ENCODE measurements at places on chromosomes 6 and 20. TPM values are rescaled to one million over a fixed set of nuclear protein-coding genes. Genes with fewer than 3 reads are reported as not detected.
A peak's percentile ranks its signal among the peaks of the same experiment; 100 is the strongest.

Gene ZSCAN23
- 8.4 TPM for total RNA-seq

Gene HDGFL1
- total RNA-seq = not detected

Gene CBFA2T2
- total RNA-seq = 5.1 TPM

Gene PTPN1
- total RNA-seq = 33.4 TPM

Gene PI16
- total RNA-seq = not detected

Gene TCF21
- total RNA-seq = not detected

Gene GHRH
- not detected for total RNA-seq

Gene VSX1
- not detected for total RNA-seq

Gene LZTS3
- total RNA-seq = 3.2 TPM

Gene DNAH8
- total RNA-seq = not detected

Gene SAPCD1
- total RNA-seq = 0.27 TPM

DNA sequence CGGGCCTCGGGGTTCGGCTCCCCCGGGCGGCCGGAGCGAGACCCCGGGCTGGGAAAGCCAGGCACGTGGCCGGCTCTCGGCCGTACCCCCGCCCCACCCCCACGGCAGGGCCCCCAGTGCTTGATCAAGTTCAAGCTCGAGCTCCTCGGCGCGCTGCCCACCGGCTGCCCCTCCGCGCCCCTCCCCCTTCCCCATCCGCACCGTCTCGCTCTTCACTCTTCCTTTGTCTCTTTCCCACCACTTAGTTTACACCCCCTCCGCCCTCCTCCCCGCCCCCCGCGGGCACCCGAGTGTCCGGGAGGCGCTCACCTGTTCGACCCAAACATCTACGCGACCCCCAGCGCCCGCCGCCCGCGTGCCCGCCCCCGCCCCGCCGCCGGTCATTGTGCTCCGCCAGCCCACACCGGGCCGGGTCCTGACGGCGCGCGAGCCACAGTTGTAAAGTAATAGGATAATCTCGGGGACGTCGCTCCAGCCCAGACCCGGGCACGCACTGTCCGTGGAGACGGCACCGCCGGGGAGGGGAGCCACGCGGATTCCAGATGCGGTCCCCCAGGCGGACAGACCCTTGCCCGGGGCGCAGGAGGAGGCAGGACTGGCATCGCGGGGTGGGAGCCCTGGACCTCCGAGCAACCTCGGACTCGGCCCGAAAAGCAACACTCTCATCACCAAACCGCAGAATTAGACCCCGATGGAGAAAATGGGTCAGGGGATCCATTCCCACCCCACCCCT lies 100.7 kb downstream of the NOL4L start:
- peak; percentile 41 for DNase-seq

GRCh38 chr6:42748203-42748898 lies 2.4 kb upstream of the TBCC start:
- no peak for DNase-seq

DNA sequence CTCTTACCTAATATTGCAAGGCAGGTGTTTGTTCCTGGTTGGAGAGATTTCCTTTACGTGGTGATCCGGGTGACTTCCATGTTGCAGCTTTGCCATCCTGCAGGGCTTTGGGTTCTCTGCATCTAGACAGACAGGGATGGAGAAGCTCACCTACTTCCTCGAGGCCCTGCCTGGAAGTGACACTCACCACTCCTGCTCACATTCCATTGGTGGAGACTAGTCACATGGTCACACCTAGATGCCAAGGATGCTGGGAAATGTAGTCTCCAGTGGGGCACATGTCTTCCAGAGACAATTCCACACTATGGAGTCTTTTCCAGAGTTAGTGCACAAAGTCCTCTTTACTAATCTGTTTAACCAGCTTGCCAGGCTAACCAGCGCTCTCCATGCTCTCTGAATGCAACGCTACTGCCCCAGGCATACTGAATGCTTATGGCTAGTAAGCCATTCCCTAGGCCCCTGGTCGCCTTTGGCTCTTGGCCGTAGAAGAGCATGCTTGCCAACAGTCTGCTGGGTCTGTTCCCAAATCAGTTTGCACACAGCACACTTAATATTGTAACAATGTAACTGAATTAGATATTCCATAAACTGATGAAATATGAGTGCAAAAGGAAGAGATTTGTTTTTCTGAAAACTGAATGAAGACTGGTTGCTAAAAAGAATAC lies 6.7 kb upstream of the KCNK15 start:
- peak; percentile 77 for DNase-seq

GRCh38 chr6:4649728-4650127 lies 126.5 kb upstream of the CDYL start:
- no peak for DNase-seq

DNA sequence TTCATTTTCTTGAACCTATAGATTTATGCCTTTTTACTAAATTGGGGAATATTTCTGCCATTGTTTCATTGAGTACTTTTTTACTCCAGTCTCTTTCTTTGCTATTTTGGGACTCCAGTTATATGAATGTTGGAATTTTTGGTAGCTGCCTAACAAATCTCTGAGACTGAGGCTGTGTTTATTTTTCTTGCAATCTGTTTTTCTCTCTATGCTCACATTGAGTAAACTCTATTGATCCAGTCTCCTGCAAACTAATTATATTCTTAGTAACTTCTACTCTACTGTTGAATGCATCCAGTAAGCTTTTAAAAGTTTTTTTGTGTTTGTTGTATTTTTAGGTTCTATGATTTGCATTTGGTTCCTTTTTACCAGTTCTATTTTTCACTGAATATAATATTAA lies 903.4 kb upstream of the GJE1 start:
- DNase-seq = no peak

DNA sequence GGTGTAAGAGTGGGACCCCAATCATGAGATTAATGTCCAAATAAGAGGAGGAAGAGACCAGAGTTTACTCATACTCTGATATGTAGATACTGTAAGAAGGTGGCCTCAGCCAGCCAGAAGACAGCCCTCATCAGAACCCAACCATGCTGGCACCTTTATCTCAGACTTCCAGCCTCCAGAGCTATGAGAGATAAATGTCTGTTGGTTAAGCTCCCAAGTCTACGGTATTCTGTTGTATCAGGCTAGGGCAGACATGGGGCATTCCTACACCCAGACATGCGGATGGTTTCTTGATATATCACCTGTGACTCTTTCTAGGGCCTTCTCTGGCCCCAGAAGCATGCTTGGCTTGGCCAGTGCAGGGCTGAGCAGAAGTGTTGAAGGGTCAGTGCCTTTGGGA lies 247.4 kb upstream of the RIN2 start:
- no peak for DNase-seq

DNA sequence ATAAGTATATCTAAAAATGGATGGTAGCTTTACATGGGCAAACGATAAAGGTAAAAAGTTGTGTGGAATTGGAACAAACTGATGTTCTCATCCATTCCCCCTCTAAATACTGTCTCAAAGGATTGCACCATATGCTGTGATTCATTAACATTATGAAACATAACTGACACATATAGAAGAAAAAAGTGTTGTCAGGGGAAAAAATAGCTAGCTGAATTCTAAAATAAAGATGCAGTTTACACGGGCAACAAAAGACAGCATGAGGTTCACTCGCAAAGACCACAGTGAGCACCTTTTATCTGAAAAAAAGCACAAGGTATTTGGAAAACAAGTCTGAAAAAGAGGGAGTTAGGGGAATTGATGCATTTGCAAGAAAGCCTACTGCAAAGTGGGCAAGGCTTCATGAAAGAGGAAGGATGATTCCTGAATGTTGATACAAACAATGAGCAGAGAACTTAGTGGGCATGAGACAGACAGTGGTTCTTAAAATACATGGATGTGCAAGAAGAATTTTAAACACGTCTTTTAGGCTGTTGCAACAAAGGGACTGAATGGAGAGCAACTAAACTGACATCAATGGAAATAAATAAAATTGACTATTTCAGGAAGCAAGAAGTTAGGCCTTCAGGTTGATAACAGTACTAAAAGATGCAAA lies 280.9 kb downstream of the KIF16B start:
- DNase-seq = no peak

- no peak for DNase-seq
These were observed 1261.9 kb upstream of the CITED2 start for GRCh38 chr6:140636271-140636907.

DNA sequence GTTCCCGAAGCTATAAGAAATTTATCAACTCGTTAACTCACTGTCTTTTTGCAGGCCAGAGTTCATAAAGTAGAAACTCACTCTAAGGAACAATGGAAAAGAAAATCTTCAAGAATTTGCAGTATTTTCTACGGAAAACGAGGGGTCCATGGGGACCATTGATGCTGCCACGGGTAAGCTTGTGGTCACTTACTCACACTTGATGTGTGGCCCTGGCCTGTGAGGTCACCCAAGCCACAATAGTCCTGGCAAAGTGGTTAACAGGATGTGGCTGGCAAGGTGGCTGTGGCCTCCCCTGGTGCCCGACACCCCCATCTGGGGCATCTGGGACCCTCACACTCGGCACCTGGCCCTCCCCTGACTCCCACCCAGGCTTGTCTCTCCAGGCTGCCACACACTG lies 123.4 kb downstream of the C6orf118 start:
- DNase-seq = no peak

GRCh38 chr6:158502263-158502950 lies 57.5 kb upstream of the TMEM181 start:
- DNase-seq = no peak

DNA sequence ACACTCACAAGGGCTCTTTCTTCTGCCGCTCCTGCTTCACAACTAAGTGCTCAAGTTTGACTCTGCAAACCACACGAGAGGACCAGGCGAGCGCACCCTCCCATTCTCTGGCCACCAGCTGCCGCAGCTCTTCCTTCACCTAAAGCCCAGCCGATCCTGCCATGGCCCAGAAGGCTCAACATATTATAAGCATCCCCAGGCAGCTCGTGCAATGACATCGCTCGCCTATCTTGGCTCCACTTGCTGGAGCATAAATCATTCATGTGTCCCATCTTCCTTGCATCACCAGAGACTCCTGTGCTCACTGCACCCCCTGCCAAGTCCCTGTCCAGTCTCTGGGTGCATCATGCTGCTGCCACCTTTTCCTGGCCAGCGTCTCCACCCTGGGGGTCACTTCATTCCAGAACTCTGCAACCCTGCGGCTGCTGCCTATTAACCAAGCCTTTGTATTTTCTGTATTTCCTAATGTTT lies 59.0 kb downstream of the PSMG4 start:
- no peak for DNase-seq

- no peak for DNase-seq
These were observed 17.0 kb downstream of the CDS2 start for GRCh38 chr20:5143851-5144250.

GRCh38 chr6:161676586-161676985 lies 402.7 kb upstream of the AGPAT4 start:
- DNase-seq = no peak

- no peak for DNase-seq
These were observed 10.6 kb downstream of the CEP250 start for GRCh38 chr20:35465976-35466375.

DNA sequence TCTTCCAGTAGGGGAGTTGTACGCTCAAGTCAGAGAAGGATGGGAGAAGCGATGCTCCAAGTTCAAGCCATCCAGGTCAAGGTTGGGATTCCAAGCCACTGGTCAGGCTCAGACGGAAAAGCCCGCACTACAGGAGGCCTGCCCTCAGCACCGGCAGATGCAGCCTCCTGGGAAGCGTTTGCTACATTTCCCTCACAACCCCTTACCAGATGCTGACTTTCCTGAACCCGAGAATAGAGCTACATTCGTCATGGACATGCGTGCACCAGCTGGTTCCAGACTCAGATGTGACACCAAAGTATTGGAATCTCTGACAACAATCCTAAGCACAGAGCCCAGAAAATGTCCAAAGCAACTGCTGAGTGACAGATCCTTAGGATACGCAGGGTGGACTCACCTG lies 174.8 kb downstream of the SASH1 start:
- no peak for DNase-seq

- peak; percentile 89 for DNase-seq
These were observed 38.7 kb downstream of the RGS17 start for GRCh38 chr6:153092082-153093013.

DNA sequence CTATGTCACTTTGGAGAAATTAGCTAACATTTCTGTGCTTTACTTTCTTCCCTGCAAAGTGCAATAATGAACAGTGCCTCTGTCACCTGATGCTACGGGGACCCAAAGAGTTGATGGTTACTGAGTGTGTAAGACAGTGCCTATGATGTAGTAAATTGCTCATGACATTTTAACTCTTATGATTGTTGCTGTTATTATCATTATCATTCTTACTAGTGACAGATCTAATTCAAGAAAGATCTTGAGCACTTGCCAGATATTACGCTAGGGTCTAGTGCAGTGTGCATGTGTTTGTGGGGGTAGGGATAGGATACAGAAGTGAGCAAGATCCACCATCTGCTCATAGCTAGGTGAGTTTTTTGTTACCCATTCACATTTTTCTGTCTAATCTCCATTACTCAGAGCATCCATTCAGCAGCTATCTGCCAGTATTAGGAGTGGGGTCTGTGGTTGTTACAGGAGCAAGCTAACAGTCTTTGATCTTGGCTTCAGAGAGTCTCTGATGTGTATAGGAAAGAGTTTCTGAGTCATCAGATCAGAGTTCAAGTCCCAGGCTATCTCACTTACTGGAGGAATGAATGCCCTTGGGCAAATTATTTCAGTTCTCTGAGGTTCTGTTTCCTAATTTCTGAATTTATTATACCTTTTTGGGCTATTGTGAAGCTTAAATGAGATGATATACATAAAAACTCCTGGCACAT lies 33.1 kb upstream of the DAAM2 start:
- DNase-seq = no peak

DNA sequence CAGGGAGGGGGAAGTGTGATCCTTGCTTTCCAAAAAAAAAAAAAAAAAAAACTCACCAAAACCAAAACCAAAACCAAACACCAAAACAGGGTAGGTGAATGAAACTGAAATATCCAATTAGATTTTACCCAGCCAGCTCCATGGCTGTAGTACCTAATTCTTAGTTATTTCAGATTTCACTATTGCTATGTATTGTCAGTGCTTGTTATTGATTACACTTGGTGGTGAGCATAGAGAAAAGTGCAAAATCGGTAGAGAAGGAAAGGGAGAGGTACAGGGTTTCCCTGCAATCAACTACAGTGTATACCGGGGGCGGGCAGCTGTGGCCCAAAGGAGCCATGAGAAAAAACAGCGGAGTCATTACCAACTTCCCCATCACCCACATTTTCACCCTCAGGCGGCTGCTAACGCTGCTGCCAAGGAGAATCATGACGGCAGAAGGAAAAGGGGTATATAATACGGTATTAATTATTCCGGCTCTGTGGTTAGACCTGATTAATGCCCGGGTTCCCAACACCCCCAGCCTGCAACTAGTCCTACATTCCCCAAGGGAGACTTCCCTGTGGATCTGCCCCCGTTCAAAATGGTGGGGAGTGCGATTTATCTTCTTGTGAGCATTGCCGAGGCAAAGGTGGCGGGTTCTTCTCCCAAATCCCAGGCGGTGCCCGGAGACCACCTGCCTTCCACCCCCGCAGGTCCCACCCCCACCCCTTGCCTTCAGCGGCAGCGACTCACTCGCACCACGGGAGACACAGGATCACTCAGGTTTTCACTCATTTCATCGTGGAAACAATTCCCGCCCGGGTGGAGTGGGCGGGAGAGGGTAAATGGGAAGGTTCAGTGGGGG lies at the start of gene C6orf62:
Gene C6orf62 (minus strand): TSS at position 30 of the 847 bp plus-strand sequence. CDS start 486 bp downstream, outside the sequence.
- peak; percentile 60 for DNase-seq

DNA sequence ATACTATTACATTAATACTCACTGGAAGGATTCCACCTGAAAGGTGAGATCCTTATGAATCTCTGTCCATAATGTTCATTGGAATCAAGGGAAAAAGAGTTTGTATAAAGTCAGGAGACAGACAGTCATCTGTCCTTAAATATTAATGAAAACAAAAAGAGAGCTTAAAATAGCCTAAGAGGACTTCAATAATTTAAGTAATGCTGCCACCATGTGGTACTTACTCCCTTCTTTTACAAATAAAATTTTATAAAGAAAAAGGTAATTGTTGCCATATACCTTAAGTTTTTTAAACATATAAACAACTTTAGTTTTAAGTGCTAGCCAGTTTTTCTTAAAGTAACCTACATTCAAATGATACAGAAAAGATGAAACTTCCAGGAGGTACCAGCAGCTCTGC lies 5.1 kb downstream of the BLOC1S5 start:
- no peak for DNase-seq
